ENCODE measurements at places on chromosomes 11 and 22.

- DNase-seq = no peak
These were observed 18.8 kb upstream of the P4HA3 start for GRCh38 chr11:74330075-74330858.

GRCh38 chr11:130828741-130829140 is 87.5 kb downstream of the SNX19 start:
- DNase-seq = no peak

DNA sequence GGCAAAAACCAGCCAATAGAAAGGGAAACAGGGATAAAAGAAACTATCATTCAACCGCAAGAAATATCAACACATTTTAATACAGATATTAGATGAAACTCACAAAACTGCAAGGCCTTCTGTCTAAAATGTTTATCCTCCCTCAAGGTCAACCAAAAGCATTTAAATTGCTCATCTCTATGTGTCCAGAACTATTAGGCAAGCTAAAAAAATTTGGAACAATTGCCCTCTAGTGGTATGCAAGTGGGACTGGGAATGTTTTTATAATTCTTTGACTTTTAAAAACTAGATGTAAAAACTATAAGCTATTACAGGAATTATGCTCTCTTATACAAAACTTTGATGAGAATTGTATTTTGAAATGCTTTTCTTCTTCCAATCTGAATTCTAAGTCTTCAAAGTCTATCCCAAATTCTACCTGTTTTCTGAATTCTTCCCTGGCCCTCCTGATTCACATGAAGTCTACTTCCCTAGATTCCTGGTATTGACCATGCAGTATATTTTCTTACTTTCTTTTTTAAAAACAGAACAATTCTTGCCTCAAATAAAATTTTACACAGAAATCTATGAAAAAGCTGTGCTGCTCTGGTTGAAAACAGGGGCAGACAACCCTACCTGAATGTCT is 4.9 kb downstream of the CWC15 start:
- DNase-seq = no peak

DNA sequence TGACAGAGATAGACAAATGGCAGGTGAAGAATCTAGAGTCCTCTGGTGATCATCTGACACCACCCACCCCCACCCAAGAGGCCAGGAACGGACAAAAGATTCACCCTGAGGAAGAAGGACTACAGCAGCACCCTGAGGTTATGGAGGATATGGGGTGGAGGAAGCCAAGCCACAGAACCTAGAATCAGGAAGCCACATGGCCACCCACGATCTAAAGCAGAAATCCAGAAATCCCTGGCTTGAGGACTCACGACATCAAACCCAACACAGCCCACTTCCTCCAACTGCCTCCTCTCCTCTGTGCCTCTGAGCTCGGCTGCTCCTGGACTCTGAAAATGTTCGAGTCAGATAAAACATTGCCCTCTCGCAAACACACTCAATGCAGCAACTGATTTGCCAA is 364.3 kb downstream of the SHANK2 start:
- no peak for DNase-seq

- DNase-seq = no peak
These were observed 9.6 kb downstream of the CHST1 start for GRCh38 chr11:45655831-45656230.

DNA sequence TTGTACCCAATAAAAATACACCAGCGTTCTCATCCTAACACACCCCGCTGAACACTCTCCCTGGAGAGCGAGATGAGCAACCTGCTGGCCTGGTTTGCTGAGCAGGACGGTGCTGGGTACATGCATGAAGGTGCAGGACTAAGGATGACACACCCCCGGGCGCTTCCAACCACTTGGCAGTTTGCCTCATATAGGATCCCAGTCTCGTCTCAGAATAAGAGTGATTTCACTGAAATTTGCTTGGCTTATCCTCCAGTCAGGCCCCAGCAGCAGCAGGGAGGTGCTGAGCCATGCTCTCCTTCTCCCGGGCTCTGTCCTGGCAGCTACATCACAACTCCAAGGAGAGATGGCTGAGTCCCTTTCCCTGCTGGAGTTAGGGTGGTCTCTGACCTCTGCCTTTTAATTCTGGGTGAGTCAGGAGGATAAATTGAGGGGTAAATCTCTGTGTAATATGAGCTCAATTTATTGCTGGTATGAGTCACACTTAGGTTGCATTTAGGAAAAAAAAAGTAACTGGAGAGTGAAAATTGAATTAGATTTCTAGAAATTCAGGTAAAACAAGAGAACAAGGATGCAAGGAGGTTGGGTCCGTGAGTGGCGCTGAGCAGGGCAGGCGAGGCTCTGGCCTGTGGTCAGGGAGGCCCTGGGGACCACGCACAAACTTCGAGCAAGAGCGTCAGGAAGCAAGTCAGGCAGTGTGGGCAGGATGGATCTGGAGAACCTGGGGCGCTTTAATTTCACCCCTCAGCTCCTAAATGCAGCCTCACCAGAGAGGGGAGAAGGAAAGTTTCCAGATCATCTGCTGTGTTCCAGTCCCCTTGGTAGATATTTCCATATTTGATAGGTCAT is 974.0 kb downstream of the TBC1D22A start:
- DNase-seq = no peak

DNA sequence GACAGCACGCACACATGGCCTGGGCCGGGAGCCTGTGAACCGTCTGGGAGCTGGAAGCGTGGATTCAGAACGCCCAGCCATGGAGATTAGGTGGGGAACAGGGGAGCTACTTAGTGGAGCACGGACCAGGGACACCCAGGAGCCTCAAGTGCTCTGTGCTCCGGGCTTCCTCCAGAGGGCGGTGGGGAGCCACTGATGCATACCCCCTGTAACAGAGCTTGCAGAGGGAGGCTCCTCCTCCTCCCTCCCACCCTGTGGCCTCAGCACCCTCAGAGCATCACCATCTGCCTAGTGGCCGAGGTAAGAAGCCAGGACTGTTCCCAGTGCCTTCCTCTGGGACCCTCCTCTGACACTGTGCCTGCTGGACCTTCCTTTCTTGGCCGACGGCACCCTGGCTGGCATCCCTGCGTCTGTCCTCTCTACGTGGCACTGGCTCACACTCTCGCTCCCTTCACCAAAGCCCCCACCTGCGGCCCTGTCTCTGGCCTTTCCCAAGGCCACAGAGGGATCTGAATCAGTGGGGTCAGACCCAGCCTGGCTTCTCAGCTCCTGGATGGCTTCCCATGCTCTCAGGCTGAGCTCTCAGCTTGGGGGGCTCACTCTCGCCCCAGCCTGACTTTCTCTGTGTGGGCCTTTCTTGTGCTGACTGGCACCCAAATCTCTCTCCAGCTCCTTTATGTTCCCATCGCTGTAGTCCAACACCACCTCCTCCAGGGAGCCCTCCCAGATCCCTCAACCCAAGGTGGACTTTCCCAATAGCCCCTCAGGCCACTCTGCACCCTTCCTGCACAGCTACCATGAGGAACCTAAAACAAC is 780.9 kb downstream of the BRD1 start:
- peak; percentile 48 for DNase-seq

DNA sequence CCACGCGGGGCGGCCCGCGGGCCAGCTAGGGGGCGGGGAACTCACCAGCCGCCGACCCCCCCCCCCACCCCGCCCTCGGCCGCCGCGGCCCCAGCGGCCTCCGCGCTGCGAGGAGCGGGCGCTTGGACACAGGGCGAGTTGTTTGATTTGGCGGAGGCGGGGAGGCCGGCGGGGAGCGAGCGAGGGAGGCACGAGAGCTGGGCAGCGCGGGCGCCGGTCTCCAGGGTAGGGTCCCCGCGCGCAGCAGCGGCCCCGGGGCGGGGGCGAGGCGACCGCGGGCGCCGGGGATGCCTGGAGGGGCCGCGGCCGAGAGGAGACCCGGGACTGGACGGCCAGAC is 64.4 kb downstream of the NAV2 start:
- DNase-seq = no peak

DNA sequence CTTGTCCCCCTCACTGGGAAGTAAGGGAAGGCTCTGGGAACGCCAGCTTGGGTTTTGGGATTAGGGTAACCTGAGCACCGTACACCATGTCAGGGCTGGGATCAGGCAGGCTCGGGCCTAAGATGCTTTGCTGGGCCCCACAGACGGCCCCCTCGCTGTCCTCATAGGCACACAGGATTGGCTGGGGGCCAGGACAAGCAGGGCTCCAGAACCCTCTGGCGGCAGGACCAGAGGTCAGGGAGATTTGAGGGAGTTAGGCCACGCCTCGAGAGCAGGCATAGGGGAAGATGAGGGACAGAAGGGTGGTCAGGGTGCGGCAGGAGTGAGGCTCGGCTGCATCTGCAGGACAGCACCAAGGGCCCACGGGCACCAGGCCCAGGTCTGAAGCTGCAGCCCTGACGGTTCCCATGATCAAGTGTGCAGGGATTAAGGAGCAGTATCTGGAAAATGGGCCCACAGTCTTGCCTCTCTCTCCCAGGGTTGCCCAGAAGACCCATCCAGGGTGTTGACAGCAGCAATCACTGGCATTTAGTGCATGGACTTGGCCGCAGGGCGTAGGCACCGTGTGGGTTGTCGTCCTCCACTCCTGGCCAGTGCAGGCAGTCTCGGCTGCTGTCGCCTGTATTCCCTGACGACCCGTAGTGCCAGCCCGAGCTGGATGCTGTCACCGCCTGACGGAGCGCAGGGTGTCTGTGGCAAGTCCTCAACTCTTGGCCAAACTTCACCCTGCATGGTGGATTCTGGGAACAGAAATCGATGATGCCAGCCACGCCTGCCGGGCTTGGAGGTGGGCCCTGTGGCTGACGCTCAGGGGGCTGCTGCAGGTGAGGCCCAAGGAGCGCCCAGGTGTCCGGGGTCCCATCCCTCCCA is 15.7 kb upstream of the GNB1L start:
- peak; percentile 1 for DNase-seq

- no peak for DNase-seq
These were observed 144.6 kb downstream of the CCDC81 start for GRCh38 chr11:86519064-86519911.

GRCh38 chr22:27251563-27251962 is 550.0 kb downstream of the MN1 start:
- no peak for DNase-seq

DNA sequence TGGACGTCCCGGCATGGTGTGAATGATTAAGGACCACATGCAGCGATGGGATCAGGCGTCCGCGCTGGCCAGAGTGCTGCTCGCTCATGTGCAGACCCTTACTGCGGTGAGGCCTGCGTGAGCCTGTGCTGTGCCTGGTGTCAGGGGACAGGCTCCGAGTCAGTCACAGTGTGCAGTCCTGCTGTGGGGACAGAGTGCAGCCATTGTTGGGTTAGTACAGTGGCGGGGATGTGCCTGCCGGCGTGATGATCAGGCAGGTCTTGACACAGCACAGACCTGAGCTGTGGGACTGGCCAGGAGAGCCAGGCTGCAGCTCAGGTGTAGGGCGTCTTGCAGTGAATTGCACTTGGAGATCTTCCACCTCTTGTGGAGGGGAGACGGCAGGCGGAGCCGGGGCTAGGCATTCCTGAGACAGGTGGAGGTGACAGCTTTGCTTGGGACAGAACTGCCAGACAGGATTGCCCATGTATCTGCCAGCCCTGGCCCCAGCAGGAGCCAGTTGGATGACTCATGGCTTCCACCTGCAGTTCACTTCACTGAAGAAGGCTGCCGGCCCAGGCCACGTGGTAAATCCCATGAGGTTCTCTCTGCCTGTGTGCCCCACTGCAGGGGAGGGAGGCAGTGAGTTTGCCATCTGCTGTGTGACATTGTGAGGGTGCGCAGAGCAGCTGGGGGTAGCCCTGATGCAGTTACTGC is 17.3 kb downstream of the TRMU start:
- DNase-seq = peak; percentile 27

GRCh38 chr11:62546244-62546928 is at the start of gene AHNAK:
TSS of gene AHNAK (minus strand) at chr11:62546806. CDS start at chr11:62536098, 10,708 bp downstream.
- DNase-seq = peak; percentile 78

- DNase-seq = no peak
These were observed 2.2 kb upstream of the SLC16A8 start for GRCh38 chr22:38086001-38086845.

- DNase-seq = no peak
These were observed 110.0 kb upstream of the KIRREL3 start for GRCh38 chr11:127110542-127110941.

DNA sequence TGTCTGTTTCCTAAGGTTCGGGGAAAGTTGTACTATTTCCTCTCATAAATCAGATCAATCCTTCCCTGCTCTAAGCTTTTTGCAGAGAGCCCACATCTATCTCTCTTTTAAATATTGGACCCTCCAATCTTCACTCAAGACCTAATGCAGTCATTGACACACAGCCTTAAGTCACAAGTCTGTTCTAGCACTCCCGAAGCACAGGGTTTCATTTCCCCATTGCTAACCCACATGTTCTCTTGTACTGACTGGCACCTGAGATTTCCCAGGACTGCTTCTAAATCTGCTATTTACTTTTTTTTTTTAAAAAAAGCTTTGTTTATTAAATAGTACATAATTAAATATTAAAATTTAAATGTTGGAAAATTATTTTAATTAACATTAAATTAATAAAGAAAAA is 674.7 kb downstream of the TBC1D22A start:
- no peak for DNase-seq

GRCh38 chr22:36922711-36923110 is 9.3 kb downstream of the CSF2RB start:
- no peak for DNase-seq

GRCh38 chr11:79294845-79295731 is 145.7 kb downstream of the TENM4 start:
- DNase-seq = no peak

DNA sequence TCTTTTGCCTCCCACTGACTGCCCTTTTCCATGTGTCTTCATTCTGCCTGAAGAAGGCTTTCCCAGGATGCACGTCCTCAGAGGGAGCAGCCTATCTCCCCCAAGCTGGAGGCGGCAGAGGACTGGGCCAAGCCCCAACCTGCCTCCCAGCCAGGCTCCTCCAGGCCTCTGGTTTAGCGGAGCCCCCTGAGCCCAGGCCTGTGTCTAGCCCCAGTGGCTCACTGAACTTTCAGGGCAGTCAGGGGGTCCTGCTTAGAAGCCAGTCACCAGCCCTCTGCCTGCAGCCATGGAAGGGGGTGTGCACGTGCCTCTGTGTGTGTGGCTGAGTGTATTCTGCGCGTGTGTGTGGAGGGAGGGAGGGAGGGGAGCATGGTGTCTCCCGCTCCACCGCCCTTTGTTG is 10.4 kb upstream of the GRK2 start:
- no peak for DNase-seq

GRCh38 chr11:130217133-130218031 is 57.8 kb downstream of the ST14 start:
- no peak for DNase-seq

Data from stimulated activated naive CD8-positive, alpha-beta T cell treated with anti-CD3 and anti-CD28 coated beads, Interleukin-15, Interleukin-2, amounts not matched to agents 100 U/mL and 50 U/mL, for 24 hours (primary cell).